T-cell (primary cell): ENCODE measurements at places on chromosomes 2 and 18. TPM values are rescaled to one million over a fixed set of nuclear protein-coding genes. Genes with fewer than 3 reads are reported as not detected.

DNA sequence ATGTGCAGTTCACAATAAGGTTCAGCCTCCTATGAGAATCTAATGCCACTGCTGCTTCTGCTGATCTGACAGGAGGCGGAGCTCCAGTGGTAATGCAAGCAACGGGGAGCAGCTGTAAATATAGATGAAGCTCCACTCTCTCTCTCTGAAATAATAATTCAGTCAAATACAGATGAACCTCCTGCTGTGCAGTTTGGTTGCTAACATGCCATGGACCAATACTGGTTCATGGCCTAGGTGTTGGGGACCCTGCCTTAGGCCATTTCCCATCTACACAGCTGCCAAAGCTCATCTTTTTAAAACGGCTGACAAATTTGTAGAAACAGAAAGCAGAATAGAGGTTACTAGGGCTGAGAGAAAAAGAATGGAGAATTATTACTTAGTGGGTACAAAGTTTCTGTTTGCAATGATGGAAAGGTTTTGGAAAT, 10.7 kb upstream of the HNRNPA3 start:
- no peak for DNase-seq
- no peaks in the 10 kb centered on the region for H3K27me3 ChIP-seq

- H3K27me3 ChIP-seq = peaks cover 8% of the 10 kb centered on the region
- H3K4me3 ChIP-seq = no peak overlapping the region
- no peak for DNase-seq
- H3K27ac ChIP-seq = no peak overlapping the region
- H3K4me1 ChIP-seq = no peaks in the 10 kb centered on the region
These were observed 2.9 kb downstream of the PROKR1 start for GRCh38 chr2:68646303-68646702.

Gene PDCL3
- total RNA-seq = 18.1 TPM

Gene NTSR2
- not detected for total RNA-seq
